ENCODE measurements at places on chromosomes 7 and 10.

GRCh38 chr7:106568002-106568679 is 92.8 kb downstream of the CCDC71L start:
- DNase-seq = no peak

DNA sequence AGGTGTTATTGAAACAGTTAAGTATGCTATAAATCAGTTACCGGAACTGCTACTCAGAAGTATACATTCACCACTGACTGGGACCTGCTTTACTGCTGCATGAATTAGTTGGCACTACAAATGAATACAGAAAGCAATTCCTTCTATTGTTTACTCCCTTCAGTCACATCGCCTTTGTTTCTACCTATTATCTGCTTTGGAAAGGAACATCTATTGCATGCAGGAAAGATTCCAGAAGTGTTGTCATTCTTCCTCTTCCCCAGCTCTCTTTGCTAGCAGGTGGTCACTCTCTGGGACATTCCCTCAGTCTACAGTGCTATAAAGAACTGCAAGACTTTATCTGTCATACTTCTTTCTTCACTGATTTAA is 131.3 kb downstream of the ANK3 start:
- DNase-seq = no peak

DNA sequence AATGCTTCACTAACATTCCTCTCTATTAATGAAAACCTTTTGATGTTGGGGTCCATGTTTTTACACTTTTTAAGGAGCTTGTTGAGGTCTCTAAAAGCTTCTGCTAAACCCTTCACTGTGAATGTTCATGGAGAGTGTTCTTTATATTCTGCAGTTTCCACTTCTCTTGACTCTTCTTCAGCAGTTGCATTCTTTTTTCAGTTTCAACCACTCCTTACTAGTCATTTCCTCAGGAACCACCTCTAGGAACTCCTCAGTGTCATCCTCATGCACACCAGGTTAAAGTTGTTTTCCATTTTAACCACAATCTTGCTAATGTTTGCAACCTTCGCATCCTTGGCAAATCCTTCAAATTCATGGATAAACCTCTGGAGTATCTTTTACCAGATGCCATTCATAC is 821.6 kb downstream of the ANKRD7 start:
- no peak for DNase-seq

DNA sequence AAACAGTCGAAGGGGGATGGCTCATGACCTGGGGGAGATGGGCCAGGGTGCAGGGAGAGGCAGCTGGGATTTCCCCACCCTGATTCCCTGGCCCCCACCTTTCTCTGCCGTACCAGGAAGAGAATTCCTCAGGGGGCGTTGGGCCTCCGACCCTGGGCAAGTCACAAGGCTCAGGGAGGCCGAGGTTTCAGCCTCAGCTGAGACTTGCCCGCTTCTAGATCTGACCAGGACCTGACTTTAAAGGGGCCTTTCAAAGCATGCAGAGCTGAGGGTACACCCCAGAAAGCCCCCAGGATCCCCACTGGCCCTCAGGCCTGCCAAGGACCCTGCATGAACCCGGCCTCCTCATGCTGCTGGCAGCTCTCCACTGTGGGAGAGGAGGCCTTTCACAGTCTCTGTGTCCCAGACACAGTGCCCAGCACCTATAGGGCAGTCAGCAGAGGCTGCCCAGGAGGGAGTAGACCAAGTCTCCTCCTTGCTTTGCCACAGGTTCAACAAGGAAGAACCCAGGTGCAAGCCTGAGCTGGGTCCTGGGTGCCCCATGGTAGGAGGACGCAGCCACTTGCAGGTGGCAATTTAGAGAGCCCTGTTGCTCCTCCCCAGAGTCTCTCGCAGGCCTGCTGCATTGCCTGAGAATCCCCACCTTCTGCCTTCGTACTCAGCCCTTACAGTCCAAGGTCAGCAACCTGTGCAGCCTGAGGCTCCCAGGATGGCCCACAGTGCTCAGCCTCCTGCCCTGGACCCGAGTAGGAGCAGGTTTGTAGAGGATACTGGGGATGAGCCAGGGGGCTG is 89.3 kb downstream of the CHST15 start:
- no peak for DNase-seq

DNA sequence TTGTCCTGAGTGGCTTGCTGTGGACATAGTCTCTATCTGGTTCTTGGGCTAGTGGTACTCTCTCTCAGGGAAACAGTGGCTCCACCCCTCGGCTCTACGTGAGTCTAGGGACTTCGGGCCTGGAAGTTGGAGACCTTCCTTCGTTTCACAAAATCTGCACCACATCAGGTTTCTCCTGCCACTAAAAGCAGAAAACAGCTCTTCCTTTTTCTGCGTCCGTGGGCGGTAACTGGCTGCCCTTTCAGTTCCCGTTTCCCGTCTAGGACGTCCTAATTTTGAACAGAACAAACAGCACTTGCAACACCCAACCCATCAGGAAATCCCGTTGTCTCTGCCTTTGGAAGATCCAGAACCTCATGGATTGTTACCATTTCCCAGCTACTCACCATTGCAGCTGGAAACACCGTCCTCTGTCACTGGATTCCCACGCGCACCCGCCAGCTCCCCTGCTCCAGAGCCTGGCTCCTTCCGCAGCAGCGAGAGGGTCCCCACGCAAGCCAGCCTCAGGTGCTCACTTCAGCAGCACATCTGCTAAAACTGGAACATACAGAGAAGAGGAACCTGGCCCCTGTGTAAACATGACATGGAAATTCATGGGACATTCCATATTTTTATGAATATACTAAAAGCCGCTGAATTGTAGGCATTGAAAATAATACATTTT is 311.4 kb upstream of the AKR1E2 start:
- no peak for DNase-seq

GRCh38 chr7:96021568-96021967 is 249.2 kb downstream of the DYNC1I1 start:
- DNase-seq = no peak

GRCh38 chr10:17562614-17563013 is 54.6 kb downstream of the HACD1 start:
- DNase-seq = no peak

All from activated T-helper 9 cell treated with anti-CD3 and anti-CD28 coated beads, Interleukin-2, amount 50 U/mL, for 16 hours (primary cell).